T-helper 22 cell (primary cell): ENCODE measurements at places on chromosomes 1 and 21.

DNA sequence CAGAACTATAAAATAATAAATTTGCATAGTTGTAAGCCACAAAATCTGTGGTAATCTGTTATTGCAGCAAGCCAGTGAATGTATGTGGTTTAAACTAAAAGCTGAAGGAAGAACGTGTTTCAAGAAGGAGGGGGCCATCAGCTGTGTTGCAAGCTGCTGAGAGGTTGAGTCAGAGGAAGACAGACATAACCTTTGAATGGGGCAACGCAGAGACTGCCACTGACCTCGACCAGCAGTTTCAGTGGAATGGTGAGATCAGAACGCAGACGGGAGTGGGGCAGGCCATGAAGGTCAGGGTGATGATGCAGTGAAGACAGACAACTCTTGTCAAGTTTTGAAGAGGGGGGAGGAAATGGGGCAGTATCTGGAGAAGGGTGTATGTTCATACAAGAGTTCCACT is 23.2 kb upstream of the QSOX1 start:
- no peak for DNase-seq

- DNase-seq: no peak
These were observed 320.9 kb downstream of the ASTN1 start for GRCh38 chr1:176843352-176844297.

GRCh38 chr1:202038688-202039346 is 28.4 kb downstream of the ELF3 start:
- DNase-seq: no peak

- no peak for DNase-seq
These were observed 461.7 kb downstream of the PTPRU start for GRCh38 chr1:29698033-29698432.

DNA sequence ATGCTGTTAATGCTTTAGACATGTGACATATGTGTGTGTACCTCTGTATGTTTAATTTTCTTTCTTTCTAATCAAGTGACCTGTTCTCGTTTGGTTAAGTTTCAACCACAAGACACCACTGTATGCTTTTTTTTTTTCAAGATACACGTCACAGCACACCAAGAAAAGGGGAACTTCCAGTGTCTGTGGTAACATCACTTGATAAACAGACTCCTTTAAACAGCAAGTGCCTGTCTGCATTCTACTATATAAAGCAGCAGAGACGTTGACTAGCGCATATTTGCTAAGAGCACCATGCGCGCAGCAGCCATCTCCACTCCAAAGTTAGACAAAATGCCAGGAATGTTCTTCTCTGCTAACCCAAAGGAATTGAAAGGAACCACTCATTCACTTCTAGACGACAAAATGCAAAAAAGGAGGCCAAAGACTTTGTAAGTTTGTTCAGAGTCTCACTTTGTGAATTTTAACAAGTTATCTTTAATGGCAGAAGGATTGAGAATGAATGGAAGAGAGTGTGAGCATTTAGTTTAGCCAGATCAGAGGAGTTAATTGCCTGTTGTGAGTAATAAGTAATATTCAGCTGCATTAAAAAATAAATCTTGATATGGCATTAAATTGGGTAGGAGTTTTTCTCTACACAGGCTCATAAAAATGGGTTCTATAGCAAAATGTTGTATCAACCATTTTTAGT is at the start of gene RGS1:
RGS1 (plus strand) TSS at position 275 of the 691 bp plus-strand sequence; CDS start at position 295, 20 bp downstream.
- peak; percentile 65 for DNase-seq

- DNase-seq: no peak
These were observed 138.7 kb downstream of the LRRC40 start for GRCh38 chr1:70066711-70067110.

DNA sequence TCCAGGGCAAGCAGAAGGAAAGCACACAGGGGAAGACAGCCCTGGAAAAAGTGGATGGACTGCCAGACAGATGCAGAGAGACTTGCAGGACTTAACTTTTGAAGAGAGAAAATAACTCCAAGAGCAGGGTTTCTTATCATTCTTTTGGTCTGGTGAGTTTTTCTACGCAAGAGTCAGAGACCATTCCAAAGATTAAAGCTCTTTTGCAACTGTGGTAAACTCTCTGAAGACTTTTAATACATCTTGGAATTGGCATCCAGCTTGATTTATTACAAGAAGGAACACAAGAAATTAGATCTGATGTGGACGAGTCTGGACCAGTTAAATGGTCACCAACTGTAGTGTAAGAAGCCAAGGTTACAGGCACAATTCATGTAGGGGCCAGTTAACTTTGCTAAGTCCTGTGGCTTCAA is 153.4 kb downstream of the SIPA1L2 start:
- no peak for DNase-seq
